ENCODE measurements at places on chromosomes 5 and 9.

- DNase-seq: no peak
Observed at GRCh38 chr5:4089087-4089486, 493.5 kb downstream of the IRX1 start.

- no peak for DNase-seq
Observed at GRCh38 chr9:137429974-137430722, 7.0 kb downstream of the NOXA1 start.

DNA sequence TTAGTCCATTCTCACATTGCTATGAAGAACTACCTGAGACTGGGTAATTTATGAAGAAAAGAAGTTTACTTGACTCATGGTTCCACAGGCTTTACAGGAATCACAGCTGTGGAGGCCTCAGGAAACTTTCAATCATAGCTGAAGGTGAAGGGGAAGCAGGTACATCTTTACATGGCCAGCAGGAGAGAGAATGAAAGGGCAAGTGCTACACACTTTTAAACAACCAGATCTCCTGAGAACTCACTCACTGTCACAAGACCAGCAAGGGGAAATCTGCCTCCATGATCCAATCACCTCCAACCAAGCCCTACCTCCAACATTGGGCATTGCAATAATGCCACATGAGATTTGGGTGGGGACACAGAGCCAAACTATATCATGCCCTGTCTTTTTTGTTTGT is 3.5 kb upstream of the LCN6 start:
- DNase-seq: no peak

DNA sequence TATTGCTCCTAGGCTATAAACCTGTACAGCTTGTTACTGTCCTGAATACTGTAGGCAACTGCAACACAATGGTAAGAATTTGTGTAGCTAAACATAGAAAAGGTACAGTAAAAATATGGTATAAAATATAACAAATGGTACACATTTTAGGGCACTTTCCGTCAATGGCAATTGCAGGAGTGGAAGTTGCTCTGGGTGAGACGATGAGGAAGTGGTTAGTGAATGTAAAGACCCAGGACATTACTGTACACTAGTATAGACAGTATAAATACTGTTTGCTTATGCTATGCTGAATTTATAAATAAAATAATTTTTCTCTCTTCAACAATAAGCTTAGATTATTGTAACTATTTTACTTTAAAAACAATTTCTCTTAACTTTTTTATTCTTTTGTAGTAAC is 15.6 kb upstream of the ADRB2 start:
- peak; percentile 56 for DNase-seq

DNA sequence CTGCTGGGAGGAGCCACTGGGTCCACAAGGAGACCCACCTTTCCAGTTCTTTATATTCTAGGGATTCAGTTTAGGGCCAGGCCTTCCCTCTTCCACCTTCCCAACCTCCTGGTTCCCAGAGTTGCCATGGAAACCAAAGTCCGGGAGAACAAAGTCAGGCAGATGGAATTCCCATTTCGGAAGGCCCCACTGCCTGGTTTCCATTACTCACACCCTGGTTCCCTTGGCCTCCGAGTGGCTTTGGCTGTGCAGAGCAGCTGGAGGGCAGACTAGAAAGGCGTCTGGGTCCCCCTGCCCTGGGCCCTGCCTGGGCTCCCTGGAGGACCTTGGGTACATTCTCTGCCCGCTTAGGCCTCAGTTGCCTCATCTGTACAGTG is 136.1 kb downstream of the RGS3 start:
- no peak for DNase-seq

GRCh38 chr5:150637245-150638052 is 3.0 kb upstream of the SYNPO start:
- DNase-seq: no peak

DNA sequence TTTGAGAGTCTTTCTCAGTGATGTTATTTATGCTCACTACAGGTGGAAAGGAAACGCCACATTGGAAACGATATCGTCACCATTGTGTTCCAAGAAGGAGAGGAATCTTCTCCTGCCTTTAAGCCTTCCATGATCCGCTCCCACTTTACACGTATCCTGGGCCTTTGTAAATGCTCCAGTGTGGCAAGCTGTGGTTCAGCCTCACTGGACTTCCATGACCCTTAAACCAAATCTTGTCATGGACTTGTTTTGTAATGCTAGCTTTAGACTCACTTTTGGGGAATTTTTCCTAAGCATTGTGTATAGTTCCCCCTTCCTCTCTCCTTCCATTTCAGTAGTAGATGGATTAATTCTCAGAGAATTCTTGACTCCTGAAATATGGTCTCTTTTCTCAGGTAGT is 60.9 kb upstream of the SLC2A8 start:
- DNase-seq: no peak

GRCh38 chr5:166433679-166434078 is 1857.8 kb upstream of the WWC1 start:
- DNase-seq: no peak

DNA sequence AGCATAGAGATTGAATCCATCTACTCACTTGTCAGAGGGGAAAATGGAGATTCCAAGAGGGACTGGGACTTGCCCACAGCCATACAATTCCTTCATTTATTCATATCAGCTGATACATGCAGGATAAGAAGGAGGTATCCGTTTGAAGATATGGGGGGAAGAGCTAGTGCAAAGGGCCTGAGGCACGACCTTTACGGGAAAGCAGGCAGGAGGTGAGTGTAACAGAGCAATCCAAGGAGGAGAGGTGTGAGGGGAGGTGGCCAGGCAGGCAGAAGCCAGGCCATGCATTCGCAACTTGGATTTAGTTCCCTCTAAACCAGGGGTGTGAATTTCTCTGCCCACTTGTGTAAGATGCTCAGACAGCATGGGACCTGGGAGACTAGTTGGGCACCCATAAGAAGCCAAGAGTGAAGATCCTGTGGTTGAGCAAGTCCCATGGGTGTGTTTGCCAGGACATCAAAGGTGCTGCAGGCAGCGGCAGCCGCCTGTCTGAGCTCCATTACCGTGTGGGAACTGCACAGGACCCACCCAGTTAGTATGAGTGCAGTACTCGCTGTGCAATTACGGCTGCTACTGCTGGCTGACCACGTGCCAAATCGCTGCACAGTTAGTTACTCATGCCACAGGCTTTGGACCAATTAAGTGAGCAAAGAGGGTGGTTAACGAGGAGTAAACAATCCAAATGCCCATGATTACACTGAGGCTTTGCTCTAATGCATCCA is 31.4 kb upstream of the FAT2 start:
- DNase-seq: no peak

GRCh38 chr5:143108498-143109128 is 294.9 kb downstream of the NR3C1 start:
- DNase-seq: no peak

- no peak for DNase-seq
Observed at GRCh38 chr9:84504360-84504759, 163.8 kb upstream of the SLC28A3 start.

DNA sequence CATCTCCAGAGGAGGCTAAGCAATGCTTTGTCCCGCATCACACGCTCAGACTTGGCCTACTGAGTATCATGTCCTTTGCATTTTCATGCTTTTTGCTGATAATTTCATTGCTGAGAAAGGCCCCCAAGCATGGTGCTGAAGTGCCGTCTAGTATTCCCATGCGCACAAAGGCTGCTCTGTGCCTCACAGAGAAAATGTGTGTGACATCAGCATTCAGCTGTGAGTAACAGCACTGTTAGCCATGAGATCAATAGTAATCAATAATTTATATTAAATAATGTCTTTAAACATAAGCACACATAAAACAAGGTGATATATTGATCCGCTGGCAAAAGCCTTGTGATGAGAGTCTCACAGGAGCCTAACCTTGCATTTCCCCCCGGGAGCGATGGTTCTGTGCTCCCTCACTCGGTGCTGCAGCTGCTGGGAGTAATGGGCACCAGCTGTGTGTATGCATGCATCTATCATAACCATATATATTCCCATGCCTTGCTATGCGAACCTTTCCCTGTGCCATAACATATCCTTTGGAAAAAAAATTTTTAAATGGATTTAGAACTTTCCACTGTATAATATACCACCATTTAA is 50.4 kb upstream of the RNF130 start:
- no peak for DNase-seq

DNA sequence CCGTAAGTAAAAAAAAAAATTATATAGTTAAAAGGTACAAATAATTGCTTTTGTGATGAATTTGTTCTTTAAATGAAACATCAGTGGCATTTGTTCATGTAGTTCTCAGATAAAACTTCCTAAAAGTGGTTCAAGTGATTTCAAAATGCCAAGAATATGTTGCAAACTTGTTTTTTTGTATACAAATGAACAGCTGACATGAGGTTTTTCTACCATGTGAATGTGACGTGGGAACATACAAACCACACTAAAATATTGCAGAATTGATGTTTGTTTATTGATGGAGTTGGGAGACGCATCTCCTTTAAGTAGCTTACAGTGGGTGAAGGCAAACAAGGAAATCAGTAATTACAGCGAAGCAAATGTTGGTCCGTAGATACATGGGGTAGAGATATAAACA is 16.9 kb downstream of the BASP1 start:
- no peak for DNase-seq

GRCh38 chr5:54146390-54146789 is 164.0 kb downstream of the ARL15 start:
- no peak for DNase-seq

DNA sequence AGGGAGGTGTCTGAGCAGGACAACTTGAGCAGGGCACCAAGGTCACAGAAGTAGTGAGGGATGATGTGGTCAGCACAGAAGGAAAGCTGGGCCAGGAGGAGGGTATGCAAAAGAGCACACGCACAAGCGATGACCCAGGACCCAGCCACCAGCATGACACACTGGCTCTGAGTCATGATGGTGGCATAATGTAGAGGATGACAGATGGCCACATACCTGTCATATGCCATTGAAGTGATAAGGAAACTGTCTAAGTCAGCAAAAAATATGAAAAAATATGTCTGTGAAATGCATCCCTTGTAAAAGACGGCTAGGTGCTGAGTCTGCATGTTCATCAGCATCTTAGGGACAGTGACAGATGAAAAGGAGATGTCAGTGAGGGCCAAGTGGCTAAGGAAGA is 380 bp downstream of the OR1J1 start:
- DNase-seq: no peak

GRCh38 chr5:148909040-148909439 is 82.6 kb downstream of the ADRB2 start:
- DNase-seq: no peak

DNA sequence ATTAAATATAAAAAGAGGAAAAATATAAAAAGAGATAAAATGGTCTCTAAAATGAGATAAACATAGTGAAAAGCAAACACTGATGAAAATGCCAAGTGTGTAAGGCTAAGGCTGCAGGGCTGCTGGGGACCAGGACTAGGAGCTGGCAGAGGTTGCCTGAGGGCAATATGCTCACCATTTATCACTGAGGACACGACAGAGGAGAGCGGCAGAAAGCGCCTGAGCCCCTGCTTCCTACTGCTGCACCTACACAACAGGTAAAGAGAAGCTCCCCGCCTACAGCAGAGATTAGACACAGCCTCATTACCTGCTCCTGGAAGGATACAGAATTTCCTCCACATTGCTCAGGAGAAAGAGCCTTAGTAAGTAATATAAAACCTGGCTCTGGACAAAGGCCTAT is 70.7 kb upstream of the PPP1R2B start:
- DNase-seq: no peak

DNA sequence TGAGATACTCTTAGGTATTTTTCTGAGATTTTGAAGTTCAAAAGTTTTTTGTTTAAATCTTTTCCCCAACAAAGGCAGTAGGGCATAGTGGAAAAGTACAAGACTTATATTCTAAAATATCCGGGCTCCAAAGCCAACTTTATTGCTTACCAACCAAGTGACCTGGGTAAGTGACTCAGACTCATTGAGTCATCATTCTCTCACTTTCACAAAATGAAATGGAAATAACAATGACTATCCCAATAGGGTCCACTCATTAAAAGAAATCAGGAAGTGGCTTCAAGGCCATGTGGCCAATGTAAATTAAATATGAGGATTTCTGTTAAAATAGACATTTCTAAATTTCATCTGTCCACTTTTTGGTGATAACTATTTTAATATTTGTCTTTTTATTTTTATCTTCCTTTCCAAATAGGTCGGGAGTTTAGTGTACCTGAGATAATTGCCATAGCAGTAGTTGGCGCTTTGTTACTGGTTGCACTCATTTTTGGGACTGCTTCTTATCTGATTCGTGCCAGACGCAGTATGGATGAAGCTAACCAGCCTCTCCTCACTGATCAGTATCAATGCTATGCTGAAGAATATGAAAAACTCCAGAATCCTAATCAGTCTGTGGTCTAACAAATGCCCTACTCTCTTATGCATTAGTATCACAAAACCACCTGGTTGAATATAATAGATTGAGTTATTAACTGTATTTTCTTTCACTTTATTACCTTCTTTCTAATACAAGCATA is 15.5 kb downstream of the TYRP1 start:
- no peak for DNase-seq

- peak; percentile 19 for DNase-seq
Observed at GRCh38 chr5:136308212-136308795, 57.0 kb downstream of the TRPC7 start.

- no peak for DNase-seq
Observed at GRCh38 chr5:10572451-10572850, 8.6 kb downstream of the ANKRD33B start.

- peak; percentile 77 for DNase-seq
Observed at GRCh38 chr5:139668064-139668880, 20.1 kb downstream of the CXXC5 start.

DNA sequence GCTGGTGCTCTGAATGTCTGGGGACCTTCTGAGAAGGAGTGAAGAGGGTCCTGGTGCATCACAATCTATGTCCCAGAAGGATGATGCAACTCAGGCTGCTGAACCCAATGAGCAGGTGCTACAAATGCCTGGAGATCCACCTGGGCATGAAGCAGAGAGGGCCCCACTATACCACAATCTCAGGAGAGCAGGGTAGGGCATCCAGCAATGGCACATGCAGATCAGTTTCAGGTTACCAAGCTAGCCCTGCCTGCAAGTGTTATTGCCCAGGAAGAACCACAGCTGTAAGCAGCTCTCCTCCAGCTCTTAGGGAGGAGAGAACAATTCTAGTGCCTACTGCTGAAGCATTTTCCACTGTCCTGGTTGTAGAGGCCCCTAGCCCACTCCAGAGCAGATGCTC is 389.2 kb upstream of the TNC start:
- no peak for DNase-seq

DNA sequence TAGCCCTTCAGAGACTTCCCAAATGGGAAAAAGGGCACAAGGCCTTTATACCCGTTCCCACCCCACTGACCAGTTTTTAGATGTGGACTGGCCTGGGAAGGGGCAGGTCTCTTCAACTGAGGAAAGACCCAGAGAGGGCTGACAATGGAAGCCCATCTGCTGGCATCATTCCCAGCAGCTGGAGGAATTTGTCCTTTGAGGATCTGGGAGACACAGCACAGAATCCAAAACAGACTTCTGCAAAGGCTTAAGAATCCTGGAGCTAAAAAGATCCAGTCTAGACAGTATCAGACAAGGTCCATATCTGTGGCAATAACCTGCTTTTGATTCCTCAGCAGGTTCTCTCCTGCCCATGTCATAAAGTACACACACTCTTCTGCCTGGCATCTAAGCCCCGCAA is 329.2 kb downstream of the TMEM167A start:
- no peak for DNase-seq
